ENCODE measurements at places on chromosomes 11 and 22. TPM values are rescaled to one million over a fixed set of nuclear protein-coding genes. Genes with fewer than 3 reads are reported as not detected.
A peak's percentile ranks its signal among the peaks of the same experiment; 100 is the strongest.

Gene MAPK8IP2
- 0.39 TPM for total RNA-seq

DNA sequence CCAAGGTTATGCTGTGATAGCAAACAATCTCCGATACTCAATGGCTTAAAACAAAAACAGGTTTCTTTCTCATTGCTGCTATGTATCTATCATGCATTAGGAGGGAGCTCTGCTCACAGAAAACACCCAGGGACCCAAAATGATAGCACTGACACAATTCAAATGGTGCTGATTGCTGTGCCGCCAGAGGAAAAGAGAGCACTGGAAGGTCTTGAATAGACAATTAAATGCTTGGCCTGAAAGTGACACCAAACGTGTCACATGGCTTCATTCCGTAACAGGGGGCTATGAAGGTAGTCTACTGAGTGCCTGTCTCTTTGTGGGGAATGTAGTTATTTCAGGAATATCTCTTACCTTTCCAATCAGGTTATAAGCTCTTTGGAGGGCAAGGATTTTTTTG is 94.2 kb downstream of the FAR1 start:
- no peak for DNase-seq
- H3K4me3 ChIP-seq, result no peak overlapping the region
- H3K27me3 ChIP-seq, result no peaks in the 10 kb centered on the region
- no peak overlapping the region for H3K27ac ChIP-seq
- no peaks in the 10 kb centered on the region for H3K36me3 ChIP-seq

DNA sequence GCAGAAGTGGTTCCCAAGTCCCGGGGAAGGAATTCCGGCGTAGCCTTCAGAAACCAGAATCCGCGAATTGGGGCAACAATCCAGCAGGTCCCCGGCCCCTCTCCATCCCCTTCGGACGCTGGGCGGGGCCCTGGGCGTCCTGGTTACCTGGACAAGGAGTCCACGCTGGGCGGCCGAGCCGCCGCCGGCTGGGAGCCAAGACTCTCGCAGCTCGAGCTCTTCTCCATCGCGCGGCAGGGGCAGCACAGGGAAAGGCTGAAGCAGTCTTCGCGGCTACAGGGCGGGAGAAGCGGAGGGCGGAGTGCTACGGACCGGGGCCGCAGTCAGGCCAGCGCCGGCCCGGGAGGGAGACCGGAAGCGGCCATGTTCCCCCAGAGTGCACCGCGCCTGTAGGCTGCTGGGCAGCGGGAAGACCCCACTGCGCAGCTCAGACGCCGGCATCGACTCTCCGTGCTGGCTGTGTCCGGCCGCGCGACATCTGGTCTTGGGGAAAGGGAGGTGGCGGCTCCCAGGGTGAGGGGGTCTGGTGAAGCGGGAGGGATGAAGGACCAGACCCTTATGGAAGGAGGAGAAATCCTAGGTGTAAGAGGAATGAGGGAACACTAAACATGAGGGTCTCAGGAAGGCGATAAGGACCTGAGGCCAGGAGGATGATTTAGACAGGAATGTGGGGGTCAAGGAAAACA is at the start of gene MTMR2:
Gene MTMR2, minus strand, starts transcription at position 380 of the 686 bp plus-strand sequence. Its CDS starts 153 bp downstream, at position 227.
- H3K27ac ChIP-seq, result peak within 1 kb of the TSS; percentile 68
- peaks cover 9% of the 10 kb centered on the region for H3K4me1 ChIP-seq
- H3K27me3 ChIP-seq, result peaks cover 2% of the 10 kb centered on the region
- peak; percentile 65 for DNase-seq

DNA sequence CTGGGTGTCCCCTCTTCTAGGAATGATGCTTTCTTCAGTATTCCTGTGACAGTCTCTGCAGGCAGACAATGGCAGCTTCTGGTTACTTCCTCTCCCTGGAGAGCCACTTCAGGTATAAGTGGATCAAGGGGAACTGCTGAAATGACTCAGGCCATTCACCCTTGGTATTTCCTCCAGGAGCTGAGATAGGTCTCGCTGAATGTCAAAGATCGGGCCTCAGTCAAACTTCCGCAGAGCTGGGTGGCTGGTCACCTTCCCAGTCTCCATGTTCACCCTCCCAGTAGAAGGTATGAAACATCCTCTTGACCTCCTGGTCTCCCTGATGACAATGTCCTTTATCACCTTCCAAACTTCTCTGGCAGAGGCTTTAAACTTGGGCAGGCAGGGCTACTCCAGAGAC is 1.8 kb upstream of the ANKK1 start:
- H3K36me3 ChIP-seq, result no peaks in the 10 kb centered on the region
- H3K4me3 ChIP-seq, result no peak overlapping the region
- no peak overlapping the region for H3K27ac ChIP-seq
- peaks cover 9% of the 10 kb centered on the region for H3K27me3 ChIP-seq

Gene LIF
- total RNA-seq, result 0.47 TPM

DNA sequence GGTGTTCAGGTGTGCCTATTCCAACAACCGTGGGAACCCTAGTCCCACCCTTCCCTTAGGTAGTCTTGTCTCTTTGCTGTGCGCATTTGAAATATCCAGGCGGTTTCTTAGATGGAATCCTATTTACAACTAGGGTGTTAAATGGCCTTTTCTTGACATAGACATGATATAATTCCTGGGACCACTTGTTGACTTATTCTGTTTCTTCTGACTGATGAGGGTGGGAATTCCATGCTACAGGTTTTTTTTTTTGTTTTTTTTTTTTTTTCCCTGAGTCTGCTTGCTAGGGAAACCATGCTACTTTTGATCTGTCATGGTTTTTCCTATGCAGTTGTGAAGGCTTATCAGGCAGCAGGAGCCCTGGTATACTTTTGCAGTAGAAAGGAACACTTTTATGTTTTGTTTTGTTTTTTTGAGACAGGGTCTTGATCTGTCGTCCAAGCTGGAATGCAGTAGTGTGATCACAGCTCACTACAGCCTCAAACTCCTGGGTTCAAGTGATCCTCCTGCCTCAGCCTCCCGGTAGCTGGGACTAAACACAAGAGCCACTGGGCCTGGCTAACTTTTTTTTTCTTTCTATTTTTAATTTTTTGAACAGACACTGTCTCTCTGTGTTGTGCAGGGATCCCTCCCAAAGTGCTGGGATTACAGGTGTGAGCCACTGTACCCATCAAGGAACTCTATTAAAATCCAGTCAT is 1.5 kb downstream of the STIM1 start:
- no peaks in the 10 kb centered on the region for H3K27me3 ChIP-seq
- peaks cover 3% of the 10 kb centered on the region for H3K36me3 ChIP-seq
- no peak for DNase-seq
- H3K4me1 ChIP-seq, result peaks cover 78% of the 10 kb centered on the region
- peak overlapping the region; percentile 78 for H3K4me3 ChIP-seq

Gene COX8A
- 99.0 TPM for total RNA-seq

- H3K36me3 ChIP-seq, result peaks cover 13% of the 10 kb centered on the region
- no peaks in the 10 kb centered on the region for H3K27me3 ChIP-seq
- H3K27ac ChIP-seq, result no peak overlapping the region
- no peak for DNase-seq
- H3K4me3 ChIP-seq, result no peak overlapping the region
Observed at GRCh38 chr11:17150521-17150920, 57.3 kb downstream of the PIK3C2A start.

GRCh38 chr22:24049211-24049610 is 38.1 kb downstream of the CABIN1 start:
- H3K4me3 ChIP-seq, result no peak overlapping the region
- peaks cover 58% of the 10 kb centered on the region for H3K36me3 ChIP-seq
- H3K4me1 ChIP-seq, result peaks cover 9% of the 10 kb centered on the region
- no peaks in the 10 kb centered on the region for H3K27me3 ChIP-seq
- no peak overlapping the region for H3K27ac ChIP-seq

Gene LARGE2
- total RNA-seq, result 93.1 TPM

DNA sequence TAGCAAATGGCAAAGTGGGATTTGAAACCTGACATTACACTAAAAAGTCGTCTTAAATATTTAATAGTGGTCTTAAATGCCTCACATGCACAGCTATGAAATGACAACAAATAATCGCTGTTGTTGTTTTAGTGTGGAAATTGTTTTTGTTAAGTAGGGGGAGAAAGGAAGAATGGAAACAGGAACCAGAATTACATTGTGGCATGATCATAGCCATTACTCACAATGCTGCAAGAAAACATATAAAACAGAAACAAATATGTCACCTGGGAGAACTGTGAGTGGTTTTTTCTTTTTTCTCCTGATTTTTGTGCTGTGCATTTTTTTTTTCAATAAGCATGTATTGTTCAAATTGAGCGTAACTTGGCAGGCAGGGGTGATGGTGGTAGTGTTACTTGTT is 22.9 kb downstream of the FAM76B start:
- no peak overlapping the region for H3K4me3 ChIP-seq
- peaks cover 7% of the 10 kb centered on the region for H3K4me1 ChIP-seq
- H3K36me3 ChIP-seq, result peaks cover 12% of the 10 kb centered on the region
- H3K27me3 ChIP-seq, result no peaks in the 10 kb centered on the region
- no peak for DNase-seq

DNA sequence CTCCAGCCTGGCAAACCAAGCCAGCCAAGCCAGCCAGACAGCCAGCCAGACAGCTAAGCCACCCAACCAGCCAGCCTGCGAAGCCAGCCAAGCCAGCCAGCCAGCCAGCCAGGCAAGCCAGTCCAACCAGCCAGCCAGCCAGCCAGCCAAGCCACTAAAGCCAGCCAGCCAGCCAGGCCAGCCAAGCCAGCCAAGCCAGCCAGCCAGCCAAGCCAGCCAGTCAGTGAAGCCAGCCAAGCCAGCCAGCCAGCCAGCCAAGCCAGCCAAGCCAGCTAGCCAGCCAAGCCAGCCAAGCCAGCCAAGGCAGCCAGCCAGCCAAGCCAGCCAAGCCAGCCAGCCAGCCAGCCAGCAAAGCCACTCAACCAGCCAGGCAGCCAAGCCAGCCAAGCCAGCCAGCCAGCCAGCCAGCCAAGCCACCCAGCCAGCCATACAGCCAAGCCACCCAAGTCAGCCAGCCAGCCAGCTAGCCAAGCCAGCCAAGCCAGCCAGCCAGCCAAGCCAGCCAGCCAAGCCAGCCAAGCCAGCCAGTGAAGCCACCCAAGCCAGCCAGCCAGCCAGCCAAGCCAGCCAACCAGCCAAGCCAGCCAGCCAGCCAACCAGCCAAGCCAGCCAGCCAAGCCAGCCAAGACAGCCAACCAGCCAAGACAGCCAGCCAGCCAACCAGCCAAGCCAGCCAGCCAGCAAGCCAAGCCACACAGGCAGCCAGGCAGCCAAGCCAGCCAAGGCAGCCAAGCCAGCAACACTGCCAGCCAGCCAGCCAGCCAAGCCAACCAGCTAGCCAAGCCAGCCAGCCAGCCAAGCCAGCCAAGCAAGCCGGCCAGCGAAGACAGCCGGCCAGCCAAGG is 29.7 kb downstream of the CCT8L2 start:
- no peak for DNase-seq
- no peaks in the 10 kb centered on the region for H3K36me3 ChIP-seq
- no peaks in the 10 kb centered on the region for H3K27me3 ChIP-seq
- H3K4me3 ChIP-seq, result no peak overlapping the region

DNA sequence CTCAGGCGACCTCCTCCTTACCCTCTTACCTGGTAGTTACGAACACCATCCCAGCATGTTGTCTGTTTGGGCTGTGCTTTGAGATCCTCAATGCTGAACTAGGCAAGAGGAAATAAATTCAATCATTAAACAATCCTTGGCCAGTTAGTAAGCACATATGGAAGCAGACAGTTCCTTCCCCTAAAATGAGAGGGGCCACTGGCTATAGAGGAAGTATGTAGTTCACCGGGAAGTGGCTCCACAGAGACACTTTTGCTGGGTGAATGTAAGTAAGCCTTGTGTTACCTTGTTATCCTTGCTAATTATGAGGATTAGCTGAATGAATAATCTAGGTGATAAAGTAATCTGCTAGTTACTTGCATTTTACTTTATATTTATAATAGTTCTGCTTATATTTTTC is 2.9 kb downstream of the THYN1 start:
- H3K4me1 ChIP-seq, result peaks cover 15% of the 10 kb centered on the region
- H3K36me3 ChIP-seq, result no peaks in the 10 kb centered on the region
- no peak for DNase-seq
- no peak overlapping the region for H3K4me3 ChIP-seq
- no peak overlapping the region for H3K27ac ChIP-seq

DNA sequence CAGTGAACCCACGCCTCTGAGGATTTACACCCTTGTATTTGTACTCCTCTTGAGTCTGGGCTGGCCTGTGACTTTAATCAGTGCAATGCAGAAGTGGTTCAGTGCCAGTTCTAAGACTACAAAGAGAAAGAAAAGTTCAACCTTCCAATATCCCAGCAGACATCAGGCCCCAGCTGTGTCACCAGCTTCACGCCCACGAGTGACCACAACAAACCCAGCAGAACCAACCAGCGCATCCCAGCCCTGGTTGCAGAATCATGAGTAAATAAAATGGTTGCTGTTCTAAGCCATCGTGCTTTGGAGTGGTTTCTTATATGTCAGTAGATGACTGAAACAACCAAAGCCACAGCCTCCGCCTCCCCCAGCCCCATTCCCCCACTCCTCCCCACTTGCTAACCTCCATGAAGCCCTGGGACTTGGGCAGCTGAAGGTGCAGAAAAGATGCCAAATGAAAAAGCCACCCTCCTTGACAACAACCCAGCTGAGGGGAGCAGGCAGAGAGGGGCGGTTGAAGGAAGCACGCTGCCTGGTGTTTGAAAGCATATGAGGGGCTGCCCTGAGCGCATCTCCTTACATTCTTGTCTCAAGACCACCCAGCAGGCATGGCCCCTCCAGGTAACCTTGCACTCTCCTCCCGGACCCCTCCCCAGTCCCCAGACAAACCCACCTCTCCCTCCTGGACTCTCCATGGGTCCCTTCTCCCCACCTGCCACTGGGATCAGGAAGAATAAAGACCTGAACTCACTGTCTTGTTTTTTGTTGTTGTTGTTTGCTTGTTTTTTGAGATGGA is 20.9 kb downstream of the TSKU start:
- peaks cover 12% of the 10 kb centered on the region for H3K4me1 ChIP-seq
- no peak overlapping the region for H3K27ac ChIP-seq
- no peak overlapping the region for H3K4me3 ChIP-seq
- no peak for DNase-seq
